ENCODE measurements at places on chromosomes 7 and 10.

GRCh38 chr10:104220522-104220921, 11.6 kb downstream of the CFAP43 start:
- DNase-seq: no peak

DNA sequence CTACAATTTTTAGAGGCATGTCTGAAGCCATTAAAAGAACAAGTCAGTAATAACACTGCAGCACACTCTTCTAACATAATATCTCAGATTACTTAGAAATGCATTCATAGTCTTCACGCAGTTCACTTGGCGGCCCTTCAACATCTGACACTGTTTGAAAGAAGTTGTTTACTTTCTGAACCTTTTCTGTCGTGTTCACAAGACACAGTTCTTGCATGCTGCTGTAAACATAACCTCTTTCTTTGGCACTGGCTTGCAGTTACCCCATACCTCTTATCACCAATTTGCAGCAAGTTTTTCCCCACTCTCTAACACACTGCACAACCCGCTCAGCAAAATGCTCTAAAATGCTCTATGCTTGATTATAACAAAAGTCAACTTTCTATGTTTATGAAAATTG, 12.0 kb downstream of the PIP4K2A start:
- DNase-seq: peak; percentile 42

- DNase-seq: peak; percentile 49
Observed at GRCh38 chr7:4085937-4086691, 596.0 kb upstream of the FOXK1 start.

GRCh38 chr7:101507791-101508252, 121.3 kb downstream of the MYL10 start:
- DNase-seq: peak; percentile 86

DNA sequence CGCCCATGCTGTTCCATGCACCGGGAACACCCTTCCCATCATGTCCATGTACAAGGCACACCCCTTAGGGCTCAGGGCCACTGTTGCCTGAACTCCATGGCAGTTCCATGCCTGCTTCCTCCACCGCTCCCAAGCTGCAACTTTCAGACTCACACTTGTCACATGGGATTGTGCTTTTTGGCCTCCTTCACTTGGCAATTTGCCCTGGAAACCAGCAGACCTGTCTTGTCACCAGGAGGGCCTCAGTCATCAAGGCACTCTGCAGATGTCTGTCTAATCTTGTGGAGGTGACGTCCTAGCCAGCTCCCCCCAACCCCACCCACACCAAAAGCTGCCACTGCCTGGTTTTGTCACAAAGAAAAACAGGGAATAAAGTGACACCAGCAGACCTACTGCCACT, 47.5 kb downstream of the CARD11 start:
- DNase-seq: peak; percentile 58

DNA sequence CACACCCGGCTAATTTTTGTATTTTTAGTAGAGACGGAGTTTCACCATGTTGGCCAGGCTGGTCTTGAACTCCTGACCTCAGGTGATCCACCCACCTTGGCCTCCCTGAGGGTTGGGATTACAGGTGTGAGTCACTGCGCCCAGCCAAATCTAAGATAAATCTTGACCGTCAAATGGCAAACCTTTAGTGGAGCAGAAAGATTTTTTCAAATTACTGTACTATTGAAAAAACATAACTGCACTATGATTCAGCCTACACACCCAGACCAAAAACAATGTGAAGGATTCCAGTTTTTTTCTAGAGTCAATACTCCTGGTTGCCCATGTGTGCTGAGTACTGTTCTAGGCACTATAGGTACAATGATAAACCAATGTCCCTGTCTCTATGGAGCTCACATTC, 33.9 kb upstream of the SVIL start:
- no peak for DNase-seq

DNA sequence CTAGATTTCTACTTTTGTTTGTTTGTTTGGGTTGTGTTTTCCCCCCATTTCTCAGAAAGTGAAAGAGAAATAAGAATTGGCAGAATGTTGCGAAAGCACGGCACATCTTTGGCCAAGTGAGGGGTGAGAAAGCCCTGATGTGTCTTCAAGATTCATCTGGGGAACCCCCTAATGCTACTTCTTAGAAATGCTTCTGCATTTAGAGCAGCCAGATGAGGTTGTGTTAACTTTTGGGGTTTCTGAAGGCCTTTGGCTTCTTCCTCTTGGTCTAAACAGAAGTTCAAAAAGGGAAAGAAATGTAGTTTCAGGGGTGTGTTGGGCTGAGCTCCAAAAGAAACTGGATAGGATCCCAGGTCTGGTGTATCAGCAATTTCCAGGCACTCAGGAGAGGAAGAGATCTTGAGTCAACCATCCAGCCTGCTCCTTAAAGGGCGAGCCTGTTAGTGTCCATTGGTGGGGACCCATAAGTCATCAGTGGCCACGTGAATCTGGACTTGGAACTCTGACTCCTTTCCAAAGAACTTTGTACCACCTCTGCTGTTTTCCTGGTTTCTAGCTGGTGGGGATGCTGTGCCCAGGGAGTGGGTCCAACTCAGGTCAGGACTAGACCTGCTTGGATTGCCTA, 6.5 kb downstream of the DUSP5 start:
- peak; percentile 68 for DNase-seq

DNA sequence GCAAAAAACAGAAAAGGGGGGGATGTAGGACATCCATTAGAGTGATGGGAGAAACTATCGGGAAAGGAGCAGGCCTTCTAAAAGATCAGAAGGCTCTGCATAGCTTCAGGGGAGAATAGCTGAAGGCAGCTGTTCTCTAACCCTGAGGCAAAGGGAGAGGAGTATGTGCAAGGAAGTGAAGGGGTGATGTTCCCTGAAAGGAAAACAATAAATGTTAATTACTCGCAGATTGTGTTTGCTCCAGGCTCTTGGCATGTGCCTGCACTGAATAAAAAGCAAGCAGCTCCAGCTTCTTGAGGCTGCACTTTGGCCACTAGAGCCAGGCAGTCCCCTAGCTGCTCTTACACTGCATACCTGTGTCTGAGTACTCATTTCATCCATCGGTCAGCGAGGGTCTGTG, 14.4 kb upstream of the STARD3NL start:
- no peak for DNase-seq

DNA sequence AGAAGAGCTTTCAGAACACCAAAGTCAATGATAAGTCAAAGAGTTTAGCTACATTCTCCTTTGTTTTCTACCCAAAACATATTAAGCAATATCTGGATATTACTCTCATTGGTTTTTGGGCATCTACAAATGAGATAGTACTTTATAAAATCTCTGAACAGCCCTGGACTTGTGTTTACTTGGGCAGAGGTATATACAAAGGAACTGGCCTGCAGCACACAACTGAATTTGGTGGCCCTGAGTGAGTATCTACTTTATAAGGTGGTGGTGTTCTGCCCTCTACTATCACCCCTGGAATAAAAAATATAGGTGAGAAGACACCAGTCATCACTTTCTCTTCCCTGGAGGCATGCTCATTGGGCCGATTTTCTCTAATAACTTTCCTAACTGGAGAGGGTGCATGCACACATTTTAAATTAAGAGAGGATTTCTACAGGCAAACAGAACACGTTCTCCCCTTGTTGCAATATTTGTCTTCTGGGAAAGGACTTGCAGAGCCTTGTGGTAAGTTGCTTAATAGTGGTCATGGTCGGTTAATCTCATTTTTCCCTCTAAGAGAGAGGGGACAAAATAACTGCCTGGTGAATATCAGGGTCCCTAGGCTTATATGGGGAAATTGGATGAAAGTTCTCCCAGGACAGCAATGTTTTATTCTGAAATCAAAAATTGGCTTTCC, 41.1 kb downstream of the OTUD1 start:
- DNase-seq: no peak

DNA sequence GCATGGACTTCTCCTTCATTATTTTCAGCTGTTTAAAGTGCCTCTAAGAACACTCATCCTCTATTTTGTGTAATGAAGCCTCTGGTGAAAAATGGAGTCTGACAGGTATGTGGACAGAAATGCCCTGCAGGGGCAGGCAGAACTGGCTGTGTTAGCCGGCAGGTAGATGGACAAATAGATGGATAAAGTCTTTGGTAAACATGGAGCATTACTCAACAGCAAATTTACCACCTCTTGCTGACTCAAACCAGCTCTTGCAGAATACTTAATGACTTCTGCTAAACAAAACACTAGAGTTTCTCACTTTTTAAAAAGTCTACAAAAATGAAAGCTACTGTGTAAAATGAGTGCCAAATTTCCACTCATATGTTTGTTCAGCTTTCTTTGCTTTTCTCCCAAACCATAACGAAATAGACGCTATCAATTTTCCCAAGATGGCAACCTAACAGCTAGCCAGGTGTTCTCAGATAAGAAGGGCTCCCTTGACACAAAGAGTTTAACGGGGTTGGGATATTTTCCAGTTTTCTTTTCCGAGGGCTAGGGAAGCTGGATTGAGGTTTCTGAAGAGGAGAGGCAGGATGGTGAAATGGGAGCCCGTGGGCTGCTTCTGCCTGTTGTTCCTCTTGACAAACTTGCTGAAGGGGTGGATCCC, 71.9 kb upstream of the HABP2 start:
- no peak for DNase-seq

DNA sequence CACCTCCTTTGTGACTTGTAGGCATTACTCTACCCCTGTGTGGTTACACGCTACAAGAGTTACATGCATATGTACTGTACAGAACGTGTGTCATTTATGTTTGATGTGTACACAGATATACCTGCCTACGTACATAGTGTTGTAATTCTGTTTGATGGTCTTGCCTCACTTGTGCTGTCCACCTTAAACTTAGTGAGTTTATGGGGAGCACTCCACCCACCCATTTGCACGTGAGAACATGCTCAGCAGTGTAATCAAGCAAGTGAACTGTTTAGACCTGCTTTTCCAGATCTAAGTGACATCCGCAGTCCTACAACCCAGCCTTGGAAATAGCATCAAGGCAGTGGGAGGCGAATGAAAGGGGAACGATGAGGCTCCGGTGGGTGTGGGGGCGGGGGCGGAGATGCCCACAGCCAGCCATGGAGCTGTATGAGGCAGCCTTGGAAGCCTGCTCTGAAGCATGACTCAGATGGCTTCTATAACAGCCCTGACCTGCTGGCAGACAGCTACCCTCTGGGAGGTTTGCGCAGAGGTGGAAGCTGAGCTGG, 52.1 kb downstream of the SUFU start:
- no peak for DNase-seq

- DNase-seq: peak; percentile 24
Observed at GRCh38 chr7:130667593-130668257, 823 bp downstream of the COPG2 start.

DNA sequence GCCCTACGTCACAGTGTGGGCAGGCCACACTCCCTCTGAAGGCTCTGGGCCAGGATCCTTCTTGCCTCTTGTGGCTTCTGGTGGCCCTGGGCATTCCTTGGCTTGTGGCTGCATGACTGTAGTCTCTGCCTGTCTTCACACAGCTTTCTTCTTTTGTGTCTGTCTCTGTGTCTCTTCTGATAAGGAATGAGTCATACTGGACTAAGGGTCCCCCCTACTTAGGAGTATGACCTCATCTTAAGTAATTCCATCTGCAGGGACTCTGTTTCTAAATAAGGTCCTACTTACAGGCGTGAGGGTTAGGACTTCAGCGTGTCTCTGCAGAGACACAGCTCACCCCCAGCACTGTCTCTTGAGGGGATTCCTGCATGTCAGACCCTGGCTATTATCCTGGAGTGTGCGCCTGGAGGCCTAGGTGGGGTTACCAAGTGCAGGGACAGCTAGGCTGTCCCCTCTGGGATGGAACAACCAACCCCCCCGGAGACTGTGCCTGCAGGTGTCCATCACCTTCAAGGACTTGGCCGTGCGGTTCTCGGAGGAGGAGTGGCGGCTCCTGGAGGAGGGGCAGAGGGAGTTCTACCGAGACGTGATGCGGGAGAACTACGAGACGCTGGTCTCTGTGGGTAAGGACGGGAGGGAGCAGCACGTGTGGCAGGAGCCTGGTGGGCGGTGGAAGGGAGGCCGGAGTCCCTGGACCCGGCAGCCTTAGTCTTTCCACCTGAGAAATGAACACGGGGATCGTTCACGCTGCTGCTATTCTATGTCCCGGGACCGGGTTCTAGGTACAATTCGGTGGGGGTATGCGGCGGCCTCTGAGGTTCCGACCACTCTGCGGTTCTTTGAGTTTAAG, 54.1 kb downstream of the ZNF467 start:
- DNase-seq: no peak
